RWPE2 (cell line): ENCODE measurements at places on chromosomes 1 and 21.

DNA sequence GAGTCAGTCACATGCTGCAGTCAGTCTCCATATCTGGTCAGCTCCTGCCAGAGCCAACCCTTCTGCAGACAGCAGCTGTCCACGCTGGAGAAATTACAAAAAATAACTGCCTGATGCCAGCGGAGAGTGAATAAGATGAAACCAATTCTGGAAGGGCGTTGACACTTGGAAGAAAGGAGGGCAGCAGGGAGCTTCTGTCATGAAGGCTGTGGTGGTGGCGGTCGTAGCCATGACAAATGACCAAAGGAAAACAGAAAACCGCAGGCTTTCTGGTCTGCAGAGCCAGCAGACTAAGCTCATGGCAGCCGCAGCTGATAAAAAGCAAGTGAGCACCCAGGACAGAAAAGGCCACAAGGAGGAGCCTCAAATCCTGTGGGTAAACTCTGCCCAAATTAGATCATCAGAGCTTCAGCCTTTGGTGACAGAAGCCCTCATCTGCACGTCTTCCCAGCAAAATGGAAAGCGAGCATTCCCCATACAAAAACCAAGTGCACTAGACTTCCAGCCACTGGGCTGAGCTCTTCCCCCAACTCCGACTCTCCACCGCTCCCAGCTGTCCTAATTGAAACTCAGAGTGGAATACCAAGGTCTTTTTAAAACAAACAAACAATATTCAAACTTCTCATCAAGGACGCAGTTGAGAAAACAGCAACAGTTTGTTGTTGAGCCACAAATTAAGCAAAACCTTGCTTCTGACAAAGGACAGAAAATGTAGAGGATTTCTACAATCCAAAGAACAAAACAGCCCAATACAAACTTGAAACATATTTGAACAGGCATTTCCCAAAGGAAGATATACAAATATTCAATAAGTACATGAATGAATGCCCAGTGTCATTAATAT, 28.7 kb downstream of the RSPH1 start:
- H3K27me3 ChIP-seq: no peaks in the 10 kb centered on the region
- H3K4me3 ChIP-seq: no peak overlapping the region
- no peak for DNase-seq
- no peak overlapping the region for H3K27ac ChIP-seq
- H3K4me1 ChIP-seq: no peaks in the 10 kb centered on the region
- no peaks in the 10 kb centered on the region for H3K36me3 ChIP-seq

GRCh38 chr21:41283211-41283818, 33.3 kb upstream of the FAM3B start:
- H3K36me3 ChIP-seq: no peaks in the 10 kb centered on the region
- H3K4me1 ChIP-seq: no peaks in the 10 kb centered on the region
- H3K27ac ChIP-seq: no peak overlapping the region
- H3K27me3 ChIP-seq: no peaks in the 10 kb centered on the region
- no peak for DNase-seq

GRCh38 chr1:65297706-65298105, 11.6 kb upstream of the DNAJC6 start:
- H3K27me3 ChIP-seq: no peaks in the 10 kb centered on the region
- no peak overlapping the region for H3K4me3 ChIP-seq
- no peak overlapping the region for H3K27ac ChIP-seq

GRCh38 chr1:210340311-210340710, 11.6 kb downstream of the HHAT start:
- no peaks in the 10 kb centered on the region for H3K4me1 ChIP-seq
- H3K36me3 ChIP-seq: no peaks in the 10 kb centered on the region
- no peaks in the 10 kb centered on the region for H3K27me3 ChIP-seq
- no peak for DNase-seq
- no peak overlapping the region for H3K4me3 ChIP-seq
- no peak overlapping the region for H3K27ac ChIP-seq

GRCh38 chr21:31905503-31906451, 33.0 kb downstream of the HUNK start:
- peaks cover 8% of the 10 kb centered on the region for H3K27me3 ChIP-seq
- no peak overlapping the region for H3K27ac ChIP-seq
- H3K36me3 ChIP-seq: no peaks in the 10 kb centered on the region
- H3K4me3 ChIP-seq: no peak overlapping the region

DNA sequence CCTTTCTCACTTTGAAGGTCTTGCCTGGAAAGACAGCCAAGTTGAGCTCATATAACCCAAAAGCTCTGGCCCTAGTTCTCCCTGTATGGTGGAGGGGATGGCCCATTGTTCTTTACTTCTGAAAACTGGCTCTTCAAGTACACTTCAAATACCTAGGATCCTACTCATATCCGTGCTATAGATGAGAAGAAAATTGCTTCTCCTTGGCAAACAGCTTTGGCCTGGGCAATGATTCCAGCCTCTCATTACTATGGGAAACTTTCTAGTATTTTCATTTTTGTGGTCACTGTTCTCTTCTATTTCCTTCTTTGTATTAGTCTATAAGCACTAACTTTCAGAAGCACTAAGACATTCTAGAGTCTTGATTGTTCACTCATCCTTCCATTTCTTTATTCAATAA, 53.7 kb downstream of the ZNF697 start:
- DNase-seq: no peak
- no peaks in the 10 kb centered on the region for H3K36me3 ChIP-seq
- no peaks in the 10 kb centered on the region for H3K4me1 ChIP-seq
- no peaks in the 10 kb centered on the region for H3K27me3 ChIP-seq

GRCh38 chr1:30635391-30635975, 87.9 kb downstream of the MATN1 start:
- DNase-seq: peak; percentile 18
- no peak overlapping the region for H3K27ac ChIP-seq
- no peaks in the 10 kb centered on the region for H3K36me3 ChIP-seq
- H3K27me3 ChIP-seq: no peaks in the 10 kb centered on the region

DNA sequence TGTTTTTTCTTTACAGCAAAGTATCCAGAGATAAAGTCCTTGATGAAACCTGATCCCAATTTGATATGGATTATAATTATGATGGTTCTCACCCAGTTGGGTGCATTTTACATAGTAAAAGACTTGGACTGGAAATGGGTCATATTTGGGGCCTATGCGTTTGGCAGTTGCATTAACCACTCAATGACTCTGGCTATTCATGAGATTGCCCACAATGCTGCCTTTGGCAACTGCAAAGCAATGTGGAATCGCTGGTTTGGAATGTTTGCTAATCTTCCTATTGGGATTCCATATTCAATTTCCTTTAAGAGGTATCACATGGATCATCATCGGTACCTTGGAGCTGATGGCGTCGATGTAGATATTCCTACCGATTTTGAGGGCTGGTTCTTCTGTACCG, 6.5 kb downstream of the DEGS1 start:
- no peak overlapping the region for H3K4me3 ChIP-seq
- peaks cover 8% of the 10 kb centered on the region; the same call in 1 of the 2 replicates for H3K36me3 ChIP-seq
- H3K27me3 ChIP-seq: no peaks in the 10 kb centered on the region
- no peak overlapping the region for H3K27ac ChIP-seq

- H3K4me3 ChIP-seq: no peak overlapping the region
- no peak overlapping the region for H3K27ac ChIP-seq
- H3K4me1 ChIP-seq: peaks cover 17% of the 10 kb centered on the region
Observed at GRCh38 chr1:203772836-203773235, 7.9 kb downstream of the LAX1 start.
